ENCODE measurements at places on chromosomes 2 and 18.

- no peak for DNase-seq
These were observed 113.2 kb downstream of the GYPC start for GRCh38 chr2:126769118-126769517.

DNA sequence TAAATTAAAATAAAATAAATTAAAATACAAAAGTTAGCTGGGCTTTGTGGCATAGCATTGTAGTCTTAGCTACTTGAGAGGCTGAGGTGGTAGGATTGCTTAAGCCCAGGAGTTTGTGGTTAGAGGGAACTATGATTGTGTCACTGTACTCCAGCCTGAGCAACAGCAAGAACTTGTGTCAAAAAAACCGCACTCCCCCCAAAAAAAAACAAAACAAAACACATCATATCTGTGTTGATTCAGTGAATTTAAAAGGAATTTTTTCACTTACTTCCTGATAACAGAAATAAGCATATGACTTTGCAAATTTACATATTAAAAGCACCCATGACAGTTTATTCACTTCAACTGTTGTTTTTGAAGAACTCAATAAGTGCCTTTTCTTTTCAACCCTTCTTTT lies 68.1 kb upstream of the PELI1 start:
- peak; percentile 58 for DNase-seq

GRCh38 chr2:74439373-74439772 lies 2.4 kb downstream of the RTKN start:
- no peak for DNase-seq

GRCh38 chr2:65727381-65727780 lies 295.0 kb upstream of the SPRED2 start:
- no peak for DNase-seq

DNA sequence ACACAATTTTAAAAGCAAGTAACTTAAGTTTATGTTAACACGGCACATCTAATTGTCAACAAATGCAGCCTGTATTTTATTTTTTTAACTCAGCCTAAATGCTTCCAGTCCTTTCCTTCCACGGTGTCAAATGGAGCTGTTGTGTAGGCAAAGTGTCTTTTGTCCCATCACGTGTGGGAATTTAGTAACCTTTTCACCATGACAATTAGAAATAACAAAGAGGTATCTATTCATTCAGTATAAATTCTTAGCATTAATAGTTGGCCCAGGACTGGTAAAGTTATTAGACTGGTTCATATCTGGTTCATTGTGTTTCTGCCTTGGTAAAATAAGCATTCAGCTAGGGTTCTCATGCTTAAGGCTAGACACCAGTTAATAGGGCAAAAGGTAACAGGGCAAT lies 47.9 kb downstream of the FRZB start:
- DNase-seq = no peak

DNA sequence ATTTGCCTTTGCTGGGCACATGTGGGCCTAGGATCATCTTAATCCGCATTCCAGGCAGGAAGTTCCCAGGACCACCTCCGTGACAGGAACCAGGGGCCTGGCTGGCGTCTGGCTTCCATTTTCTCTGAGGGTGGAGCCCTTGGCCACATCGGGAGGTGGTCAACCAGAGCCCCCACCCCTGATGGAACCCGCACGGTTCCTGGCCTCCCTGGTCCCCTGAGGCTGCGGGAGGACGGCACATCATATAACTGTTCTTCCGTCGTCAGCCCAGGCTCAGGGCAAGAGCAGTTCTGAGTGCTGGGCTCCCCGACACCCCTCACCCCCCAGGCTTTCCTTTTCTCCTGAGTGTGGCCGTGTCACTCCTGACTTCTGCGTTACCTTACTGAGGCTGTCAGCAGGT lies 13.5 kb downstream of the ESPNL start:
- DNase-seq = no peak

Data from pons (tissue), 1 donor.